CD4-positive, alpha-beta T cell treated with Interferon gamma for 1 hour (primary cell): ENCODE measurements at places on chromosomes 16 and 17.

DNA sequence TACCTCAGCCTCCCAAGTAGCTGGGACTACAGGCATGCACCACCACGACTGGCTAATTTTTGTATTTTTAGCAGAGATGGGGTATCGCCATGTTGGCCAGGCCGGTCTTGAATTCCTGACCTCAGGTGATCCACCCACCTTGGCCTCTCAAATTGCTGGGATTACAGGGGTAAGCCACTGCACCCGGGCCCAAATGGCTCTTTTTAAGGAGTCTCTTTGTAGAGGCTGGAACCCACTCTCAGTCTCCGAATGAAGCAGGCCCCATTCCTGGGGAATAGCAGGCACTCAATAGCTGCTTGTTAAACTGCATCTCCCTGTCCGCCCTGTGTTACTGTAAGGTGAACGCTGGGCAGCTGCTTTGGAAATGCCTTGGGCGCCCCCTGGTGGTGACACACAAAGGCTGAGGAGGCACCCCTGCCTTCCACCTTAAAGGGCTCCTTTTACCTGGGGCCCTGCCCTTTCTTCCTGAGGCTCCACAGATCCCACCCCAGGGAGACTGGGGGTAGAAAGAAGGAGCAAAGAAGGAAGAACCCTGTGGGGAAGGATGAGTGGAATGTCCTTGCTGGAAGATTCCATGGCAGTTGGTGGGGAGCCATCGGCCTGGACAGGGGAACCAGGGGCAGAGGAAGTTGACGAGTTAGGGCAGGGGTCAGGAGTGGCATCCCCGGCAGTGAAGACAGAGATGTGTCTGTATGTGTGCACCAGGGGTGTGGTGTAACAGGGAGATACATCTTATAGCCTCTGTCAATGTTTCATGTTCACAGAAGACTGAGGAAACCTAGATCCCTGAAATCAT, 6.1 kb upstream of the SP2 start:
- DNase-seq: peak; percentile 85

GRCh38 chr17:35057332-35057915, 6.1 kb downstream of the RFFL start:
- no peak for DNase-seq

- DNase-seq: peak; percentile 24
Measured at GRCh38 chr17:81018044-81018802, 16.7 kb upstream of the BAIAP2 start.

DNA sequence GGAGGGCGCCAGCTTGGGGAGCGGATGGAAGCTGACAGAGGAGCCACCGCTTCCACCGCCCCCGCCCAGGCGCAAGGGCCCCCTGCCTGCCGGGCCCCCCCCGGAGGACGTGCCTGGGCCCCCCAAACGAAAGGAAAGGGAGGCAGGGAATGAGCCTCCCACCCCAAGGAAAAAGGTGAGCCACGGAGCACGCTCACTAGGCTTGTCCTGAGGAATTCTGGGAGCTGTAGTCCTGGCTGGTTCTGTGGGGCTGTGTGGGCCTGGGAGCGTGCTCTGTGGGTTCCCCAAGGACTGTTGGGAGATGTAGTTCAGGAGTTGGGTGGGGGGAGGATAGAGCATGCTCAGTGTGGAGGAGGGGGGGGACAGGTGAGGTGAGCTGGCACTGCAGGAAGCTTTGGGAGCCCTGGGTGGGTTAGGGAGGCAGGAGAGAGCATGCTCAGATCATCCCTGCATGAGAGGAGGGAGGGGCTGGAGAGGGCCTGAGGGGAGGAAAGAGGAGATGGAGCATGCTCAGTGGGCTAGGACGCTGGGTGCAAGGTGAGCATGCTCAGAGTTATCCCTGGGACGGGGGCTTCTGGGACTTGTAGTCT, 4.5 kb downstream of the FBXL19 start:
- DNase-seq: peak; percentile 45

DNA sequence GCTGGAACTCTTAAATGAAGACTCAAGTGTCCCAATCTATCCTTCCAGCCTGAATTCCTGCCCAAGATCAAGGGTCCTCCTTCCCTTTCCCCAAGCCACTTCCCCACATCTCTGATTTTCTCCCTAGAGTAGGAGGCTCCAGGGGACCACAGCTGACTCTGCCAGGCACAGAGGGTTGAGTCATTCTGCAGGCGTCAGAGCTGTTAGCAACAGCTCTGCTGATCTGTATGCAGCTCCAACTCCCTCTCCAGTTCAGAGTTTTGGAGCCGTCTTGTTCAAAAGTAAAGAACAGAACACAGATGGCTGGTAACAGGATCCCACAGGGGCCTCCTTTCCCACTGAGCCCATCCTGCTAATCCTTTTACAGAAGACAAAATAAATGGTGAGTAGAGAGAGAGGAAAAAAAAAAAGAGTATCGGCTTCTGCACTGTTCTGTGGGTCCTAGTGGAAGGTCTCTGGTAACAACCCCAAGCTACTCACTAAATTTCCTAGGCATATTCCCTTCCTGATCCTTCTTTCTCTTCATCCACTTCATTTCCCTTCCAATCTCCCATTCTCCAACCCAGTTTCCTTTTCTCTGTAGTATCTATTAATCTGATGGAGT, 13.4 kb upstream of the TAOK1 start:
- DNase-seq: no peak

- DNase-seq: no peak
Measured at GRCh38 chr16:79598063-79598347, 2.5 kb downstream of the MAF start.
